ENCODE measurements at places on chromosomes 1 and 21.

DNA sequence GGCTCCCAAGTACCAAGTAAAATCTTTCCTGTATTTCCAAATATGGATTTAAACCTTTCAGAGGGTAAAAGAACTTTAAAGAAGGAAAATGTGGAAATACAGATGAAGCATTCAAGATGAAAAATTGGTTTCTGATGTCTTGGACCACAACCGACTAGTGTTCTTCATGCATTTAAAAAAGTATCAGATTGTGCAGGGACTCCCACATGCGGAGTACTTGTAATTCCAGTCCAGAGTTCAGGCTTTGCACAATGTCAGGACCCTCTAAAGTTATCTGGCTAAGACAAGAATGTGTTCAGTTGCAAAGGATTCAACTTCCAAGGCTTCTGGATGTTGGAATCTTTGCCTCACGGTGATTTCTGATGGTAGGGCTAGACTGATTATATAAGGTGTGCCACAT is 66.7 kb downstream of the RGL1 start:
- no peak for DNase-seq

- DNase-seq = no peak
These were observed 76.3 kb upstream of the BEND5 start for GRCh38 chr1:48853006-48853405.

- DNase-seq = no peak
These were observed 3.0 kb downstream of the ATF6 start for GRCh38 chr1:161768986-161769672.

DNA sequence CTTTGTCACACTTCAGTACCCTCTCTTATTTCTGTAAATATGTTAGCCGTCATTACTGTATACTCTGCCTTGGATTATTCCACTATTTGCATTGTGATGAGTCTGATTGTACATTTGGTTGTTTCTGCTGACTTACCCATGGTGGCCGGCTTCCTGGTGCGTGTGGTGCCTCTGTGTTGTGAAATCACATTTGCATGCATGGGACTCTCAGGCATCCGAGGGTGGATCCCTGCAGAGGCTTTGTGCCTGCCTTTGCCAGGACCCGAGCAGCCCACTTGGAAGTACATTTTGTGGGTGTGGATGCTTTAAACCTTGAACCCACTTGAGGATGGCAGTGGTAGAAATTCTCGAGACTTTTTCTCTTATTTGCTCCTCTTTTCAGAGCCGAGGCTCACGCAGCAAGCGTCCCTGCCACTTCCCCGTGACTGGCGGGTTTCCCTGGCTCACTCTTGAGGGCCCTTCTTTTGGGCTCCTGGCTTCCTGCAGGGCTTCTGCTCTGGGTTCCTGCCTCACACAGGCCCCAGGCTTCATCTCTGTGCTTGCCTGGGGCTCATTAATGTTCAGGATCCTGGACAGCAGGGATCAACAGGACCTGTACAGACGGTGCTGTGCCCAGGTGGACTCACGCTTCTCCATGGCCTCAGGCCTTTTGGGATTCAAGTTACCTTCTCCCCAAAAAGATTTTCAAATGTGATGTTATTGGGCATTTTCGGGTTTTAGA is 36.6 kb downstream of the POFUT2 start:
- DNase-seq = no peak

GRCh38 chr1:228047183-228047466 is 35.4 kb upstream of the ARF1 start:
- DNase-seq = no peak

- no peak for DNase-seq
These were observed 5.5 kb downstream of the THBS3 start for GRCh38 chr1:155202198-155202597.

DNA sequence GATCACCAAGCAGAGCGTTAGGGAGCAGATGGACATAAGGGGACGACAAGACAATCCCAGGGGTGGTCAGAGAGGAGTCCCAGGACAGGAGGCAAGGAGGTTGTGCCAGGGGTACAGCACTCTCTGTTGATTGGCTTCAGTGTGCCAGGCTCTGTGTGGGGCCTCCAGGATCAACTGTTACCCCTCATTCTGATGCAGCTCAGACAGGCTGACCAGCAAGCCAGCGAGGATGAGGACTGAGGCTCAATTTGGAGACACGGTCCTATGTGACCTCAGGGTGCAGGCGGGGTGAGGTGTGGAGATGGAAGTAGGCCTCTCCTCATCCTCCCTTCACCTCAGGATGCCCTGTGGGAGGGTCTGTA is 4.0 kb downstream of the HYI start:
- no peak for DNase-seq

GRCh38 chr1:220804202-220804586 is 17.5 kb downstream of the MTARC1 start:
- no peak for DNase-seq

DNA sequence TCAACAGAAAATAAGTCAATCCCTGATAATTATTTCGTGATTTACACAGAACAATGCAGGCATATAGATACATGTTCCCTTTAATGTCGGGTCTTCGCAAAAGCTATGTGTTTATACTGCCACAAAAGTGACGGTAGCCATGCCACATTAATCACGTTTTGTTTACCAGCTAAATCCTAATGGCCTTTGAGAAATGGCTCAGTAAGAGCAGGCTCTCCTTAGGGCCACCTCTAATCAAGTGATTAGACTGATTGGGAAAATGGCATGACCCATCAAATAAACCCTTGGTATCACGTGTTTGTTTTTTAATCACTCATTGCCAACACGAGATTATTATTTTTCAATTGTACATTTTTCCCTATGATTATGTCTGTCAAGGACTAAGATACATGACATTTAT is 102.0 kb upstream of the USP25 start:
- DNase-seq = no peak

GRCh38 chr1:88175120-88175630 is 508.9 kb upstream of the PKN2 start:
- no peak for DNase-seq

DNA sequence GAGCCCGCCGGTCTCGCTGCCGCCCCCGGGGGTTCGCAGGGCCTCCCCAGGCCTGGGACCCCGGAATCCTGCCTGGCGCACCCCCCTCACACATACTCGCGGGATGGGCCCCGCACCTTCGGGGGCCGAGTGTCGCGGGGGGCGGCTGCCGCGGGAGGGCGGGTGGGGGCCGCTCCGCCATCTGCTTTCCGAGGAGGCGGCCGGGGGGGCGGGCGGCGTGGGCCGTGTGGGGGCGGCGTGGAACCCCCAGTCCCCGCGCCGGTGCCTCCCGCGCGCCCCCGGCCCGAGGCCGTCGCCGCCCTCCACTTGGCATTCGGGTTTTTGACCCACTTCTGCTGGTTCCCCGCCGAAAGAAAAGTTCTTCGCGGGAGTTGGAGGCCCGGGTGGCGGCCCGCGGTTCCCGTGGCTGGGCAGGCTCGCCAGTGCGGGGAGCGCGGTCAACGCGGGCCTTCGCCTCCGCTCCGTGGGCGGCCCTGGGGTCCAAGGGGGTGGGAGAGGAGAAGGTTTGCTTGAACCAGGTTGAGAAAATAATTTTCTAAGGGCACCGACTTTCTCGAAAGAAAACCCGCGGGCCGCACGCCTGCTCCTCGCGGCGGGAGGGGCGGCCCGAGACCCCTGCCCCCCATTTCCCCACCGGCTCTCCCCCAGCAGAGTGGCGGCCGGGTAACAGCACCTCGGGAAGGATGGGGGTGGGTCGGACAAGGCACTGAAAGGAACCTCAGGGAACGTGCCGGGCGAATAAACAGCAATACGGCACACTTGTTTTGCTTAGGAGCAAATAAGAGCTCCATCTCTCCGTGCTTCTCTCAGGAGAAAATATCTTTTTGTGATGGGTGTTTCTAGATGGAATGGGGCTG is 1.6 kb downstream of the PHF13 start:
- DNase-seq = no peak

DNA sequence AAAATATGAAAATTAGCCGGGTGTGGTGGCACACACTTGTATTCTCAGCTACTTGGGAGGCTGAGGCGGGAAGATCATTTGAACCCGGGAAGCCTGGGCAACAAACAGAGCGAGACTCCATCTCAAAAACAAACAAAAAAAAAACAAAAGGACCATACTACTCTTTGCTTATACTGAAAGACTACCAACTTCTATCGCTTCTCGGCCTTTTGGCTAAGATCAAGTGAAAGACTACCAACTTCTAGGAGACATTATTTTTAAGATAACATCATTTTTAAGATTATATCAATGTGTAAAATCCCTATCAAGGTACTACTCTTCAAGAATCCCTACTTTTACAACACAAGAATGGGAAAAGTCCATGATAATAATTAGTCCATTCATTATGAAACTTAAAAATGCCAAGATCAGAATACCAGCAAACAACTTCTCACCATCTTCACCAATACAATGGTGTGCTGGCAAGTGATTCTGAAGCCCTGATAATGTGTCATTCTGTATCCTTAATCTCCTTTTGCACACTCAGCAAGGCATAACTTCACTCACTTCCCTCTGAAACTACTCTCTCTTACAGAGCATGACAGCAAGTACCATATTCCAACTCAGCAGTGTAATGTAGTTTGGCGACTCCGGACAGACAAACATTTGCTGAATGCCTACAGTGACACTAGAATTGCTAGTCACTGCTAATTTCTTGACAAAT is 1.7 kb downstream of the PTP4A2 start:
- no peak for DNase-seq
